ENCODE measurements at places on chromosomes 4 and X. TPM values are rescaled to one million over a fixed set of nuclear protein-coding genes. Genes with fewer than 3 reads are reported as not detected.

The TCEAL2 gene
- total RNA-seq, result 63.0 TPM

DNA sequence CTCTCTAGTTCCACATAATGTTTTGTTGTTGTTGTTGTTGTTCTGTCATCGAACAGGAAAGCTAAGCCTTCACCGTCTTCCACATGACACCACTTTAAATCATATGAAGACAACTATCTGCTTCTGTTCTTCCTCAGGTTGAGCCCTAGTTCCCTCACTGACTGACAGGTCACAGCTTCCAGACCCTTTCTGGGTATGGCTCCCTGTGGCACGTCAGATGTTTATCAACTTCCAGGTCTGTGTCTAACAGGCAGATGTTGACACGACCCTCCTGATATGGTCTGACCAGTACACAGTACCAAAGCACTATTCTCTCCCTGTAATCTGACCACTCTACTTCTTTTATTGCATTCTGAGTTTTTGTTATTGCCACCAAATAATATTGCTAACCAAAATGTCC, 51.4 kb downstream of the PRDM5 start:
- no peak for DNase-seq

The GYPB gene
- total RNA-seq, result not detected

DNA sequence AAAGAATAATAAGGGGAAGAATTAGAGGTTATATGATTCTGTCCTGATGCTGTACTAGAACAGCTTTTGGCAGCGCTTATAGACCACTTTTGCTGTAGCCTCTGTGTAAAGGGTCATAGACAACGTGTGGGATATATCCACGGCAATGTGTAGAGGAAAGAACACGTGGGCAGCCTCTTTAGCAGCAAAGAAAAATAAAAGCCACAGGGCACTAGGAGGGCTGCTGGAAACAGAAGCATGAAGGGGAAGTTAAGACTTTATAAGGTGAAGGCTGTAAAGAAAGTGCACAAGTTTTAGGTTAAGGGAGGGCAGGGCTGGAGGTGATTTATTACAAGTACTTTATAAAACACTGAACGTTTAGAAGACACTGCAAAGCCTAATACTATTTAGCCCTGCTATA, 20.1 kb upstream of the PHEX start:
- DNase-seq, result no peak

The FANCB gene
- 5.4 TPM for total RNA-seq

DNA sequence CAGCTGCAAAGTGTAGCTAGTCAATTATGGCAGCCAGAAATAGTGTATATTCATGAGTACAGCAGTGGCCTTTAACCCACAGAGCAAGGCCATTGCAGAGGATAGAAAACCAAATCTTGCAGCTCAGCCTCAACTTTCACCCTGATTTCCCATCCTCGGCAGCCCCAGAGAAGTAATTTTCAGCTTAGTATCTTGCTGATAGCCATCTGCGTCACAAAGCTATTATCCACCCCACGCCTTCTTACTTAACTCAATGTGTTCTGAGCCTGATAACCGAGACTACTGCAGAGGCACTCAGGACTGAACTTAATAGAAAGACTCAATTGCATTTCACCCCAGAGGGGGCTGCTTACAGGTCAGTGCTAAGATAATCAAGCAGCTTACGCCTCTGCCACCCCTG, 174.5 kb upstream of the MAOA start:
- DNase-seq, result no peak

Data from testis (tissue), 5 donors.